Natural killer cell (primary cell): ENCODE measurements at places on chromosomes 7 and 10. TPM values are rescaled to one million over a fixed set of nuclear protein-coding genes. Genes with fewer than 3 reads are reported as not detected.

- H3K4me1 ChIP-seq: no peaks in the 10 kb centered on the region
- H3K27ac ChIP-seq: no peak overlapping the region
- H3K4me3 ChIP-seq: no peak overlapping the region
- no peaks in the 10 kb centered on the region for H3K36me3 ChIP-seq
- DNase-seq: no peak
Measured at GRCh38 chr7:50718876-50719275, 63.8 kb downstream of the GRB10 start.

The NEUROG3 gene
- not detected for total RNA-seq

- no peaks in the 10 kb centered on the region for H3K4me1 ChIP-seq
- no peak overlapping the region for H3K4me3 ChIP-seq
- no peak for DNase-seq
- no peak overlapping the region for H3K27ac ChIP-seq
- H3K36me3 ChIP-seq: no peaks in the 10 kb centered on the region
- H3K27me3 ChIP-seq: no peaks in the 10 kb centered on the region
Measured at GRCh38 chr7:19060761-19061259, 56.6 kb downstream of the TWIST1 start.

GRCh38 chr7:43849047-43849446, 20.3 kb downstream of the MRPS24 start:
- H3K4me1 ChIP-seq: peaks cover 15% of the 10 kb centered on the region
- H3K27me3 ChIP-seq: no peaks in the 10 kb centered on the region
- no peak overlapping the region for H3K27ac ChIP-seq
- no peaks in the 10 kb centered on the region for H3K36me3 ChIP-seq
- no peak for DNase-seq
- H3K4me3 ChIP-seq: no peak overlapping the region

DNA sequence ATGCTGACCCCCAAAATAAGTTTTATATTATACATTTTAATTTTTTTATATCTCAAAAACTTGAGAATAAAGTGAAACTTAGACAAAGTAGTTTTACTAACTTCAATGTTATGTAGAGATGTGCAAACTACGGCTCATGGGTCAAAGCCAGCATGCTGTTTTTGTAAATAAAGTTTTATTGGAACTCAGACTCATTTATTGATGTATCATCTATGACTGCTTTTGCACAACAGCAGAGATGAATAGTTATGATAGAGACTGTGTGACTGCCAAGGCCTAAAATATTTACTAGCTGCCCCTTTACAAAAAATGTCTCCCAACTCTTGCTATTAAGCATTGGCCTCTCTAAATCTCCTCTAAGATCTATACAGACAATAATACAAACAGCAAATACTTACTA, 12.4 kb downstream of the MTPN start:
- H3K27ac ChIP-seq: no peak overlapping the region
- DNase-seq: no peak
- peaks cover 11% of the 10 kb centered on the region for H3K36me3 ChIP-seq
- peaks cover 4% of the 10 kb centered on the region for H3K4me1 ChIP-seq
- H3K27me3 ChIP-seq: no peaks in the 10 kb centered on the region

DNA sequence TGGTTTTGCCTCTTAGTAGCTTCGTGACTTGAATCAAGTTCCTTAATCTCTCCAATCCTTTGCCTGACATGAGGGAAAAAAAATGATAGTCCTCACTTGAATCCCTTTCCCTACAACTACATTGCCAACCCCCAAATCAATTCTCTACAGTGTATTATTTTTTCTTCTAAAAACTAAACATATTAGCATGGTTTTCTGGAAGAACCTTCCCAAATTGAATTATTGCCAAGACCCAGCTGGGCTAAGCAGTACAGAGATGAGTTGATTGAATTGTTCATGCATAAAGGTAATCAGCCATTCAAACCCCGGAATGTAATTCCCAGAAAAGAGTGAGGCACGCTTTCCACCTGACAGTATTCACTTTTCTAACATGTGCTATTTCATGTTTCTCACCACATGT, 155.6 kb upstream of the AGR3 start:
- no peaks in the 10 kb centered on the region for H3K4me1 ChIP-seq
- no peak overlapping the region for H3K4me3 ChIP-seq
- H3K27ac ChIP-seq: no peak overlapping the region
- H3K36me3 ChIP-seq: no peaks in the 10 kb centered on the region
- no peaks in the 10 kb centered on the region for H3K27me3 ChIP-seq

DNA sequence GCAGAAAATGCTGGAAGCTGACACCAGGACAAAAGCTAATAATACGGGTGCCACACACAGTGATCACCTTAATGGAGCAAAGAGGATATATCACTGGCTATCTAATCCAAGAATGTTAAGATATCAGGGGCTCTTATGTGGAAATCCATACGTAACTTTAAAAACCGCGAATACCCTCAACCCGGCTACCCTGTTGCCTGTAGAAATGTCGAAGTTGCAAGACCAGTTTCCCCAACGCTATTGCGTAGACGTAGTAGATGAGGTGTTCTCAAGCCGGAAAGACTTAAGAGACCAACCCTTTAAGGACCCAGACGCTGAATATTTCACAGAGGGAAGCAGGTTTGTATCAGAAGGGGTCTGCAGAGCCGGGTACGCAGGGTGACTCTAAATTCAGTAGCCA, 7.9 kb upstream of the CYREN start:
- no peak overlapping the region for H3K4me3 ChIP-seq
- no peaks in the 10 kb centered on the region for H3K4me1 ChIP-seq
- H3K27me3 ChIP-seq: no peaks in the 10 kb centered on the region
- no peaks in the 10 kb centered on the region for H3K36me3 ChIP-seq

DNA sequence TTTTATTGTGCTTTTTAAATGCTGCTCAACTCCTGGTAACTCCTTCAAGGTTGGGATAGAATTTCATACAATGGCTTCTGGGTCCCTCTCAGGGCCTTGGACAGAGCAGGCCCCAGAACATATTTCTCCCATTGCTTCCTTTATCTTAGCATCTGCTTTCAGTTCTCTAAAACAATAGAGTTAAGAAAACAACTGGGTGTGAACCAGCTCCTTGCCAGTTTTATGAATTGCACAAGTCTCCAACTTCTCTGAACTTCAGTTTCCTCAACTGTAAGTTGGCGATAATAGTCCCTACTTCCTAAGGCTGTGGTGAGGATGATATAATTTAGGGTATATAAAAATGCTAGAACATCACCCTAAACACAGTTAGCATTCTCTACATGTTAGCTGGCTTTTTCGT, 77.0 kb upstream of the INHBA start:
- H3K27me3 ChIP-seq: no peaks in the 10 kb centered on the region
- peaks cover 3% of the 10 kb centered on the region for H3K4me1 ChIP-seq
- H3K36me3 ChIP-seq: no peaks in the 10 kb centered on the region
- no peak for DNase-seq
- peak overlapping the region; percentile 17 for H3K27ac ChIP-seq

GRCh38 chr7:150668472-150668911, 17.0 kb upstream of the GIMAP2 start:
- no peak overlapping the region for H3K4me3 ChIP-seq
- H3K27ac ChIP-seq: peak overlapping the region; percentile 96
- H3K36me3 ChIP-seq: no peaks in the 10 kb centered on the region

The NOM1 gene
- 34.7 TPM for total RNA-seq

The MYPN gene
- total RNA-seq: not detected

The SFTPA1 gene
- total RNA-seq: not detected

DNA sequence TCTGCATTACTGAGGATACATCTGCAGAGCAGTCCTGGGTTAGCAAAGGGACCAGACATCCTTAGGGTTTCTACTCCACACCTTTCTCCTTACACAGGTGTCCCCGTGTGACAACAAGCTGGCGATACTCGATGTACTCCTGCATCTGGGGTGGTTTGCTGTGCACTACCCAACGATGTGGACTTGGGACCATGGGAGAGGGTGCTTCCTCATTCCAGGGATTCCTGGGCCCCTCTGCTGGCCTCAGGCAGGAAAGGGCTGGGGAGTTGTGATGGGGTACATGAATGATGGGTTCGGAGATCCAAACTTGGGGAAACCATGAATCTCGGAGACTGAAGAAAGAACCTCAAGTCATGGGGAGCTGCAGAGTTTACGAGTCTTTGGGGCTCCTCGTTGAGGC, 179.6 kb upstream of the GALNT17 start:
- no peaks in the 10 kb centered on the region for H3K36me3 ChIP-seq
- H3K27ac ChIP-seq: no peak overlapping the region
- no peak overlapping the region for H3K4me3 ChIP-seq
- H3K27me3 ChIP-seq: no peaks in the 10 kb centered on the region
- H3K4me1 ChIP-seq: no peaks in the 10 kb centered on the region

DNA sequence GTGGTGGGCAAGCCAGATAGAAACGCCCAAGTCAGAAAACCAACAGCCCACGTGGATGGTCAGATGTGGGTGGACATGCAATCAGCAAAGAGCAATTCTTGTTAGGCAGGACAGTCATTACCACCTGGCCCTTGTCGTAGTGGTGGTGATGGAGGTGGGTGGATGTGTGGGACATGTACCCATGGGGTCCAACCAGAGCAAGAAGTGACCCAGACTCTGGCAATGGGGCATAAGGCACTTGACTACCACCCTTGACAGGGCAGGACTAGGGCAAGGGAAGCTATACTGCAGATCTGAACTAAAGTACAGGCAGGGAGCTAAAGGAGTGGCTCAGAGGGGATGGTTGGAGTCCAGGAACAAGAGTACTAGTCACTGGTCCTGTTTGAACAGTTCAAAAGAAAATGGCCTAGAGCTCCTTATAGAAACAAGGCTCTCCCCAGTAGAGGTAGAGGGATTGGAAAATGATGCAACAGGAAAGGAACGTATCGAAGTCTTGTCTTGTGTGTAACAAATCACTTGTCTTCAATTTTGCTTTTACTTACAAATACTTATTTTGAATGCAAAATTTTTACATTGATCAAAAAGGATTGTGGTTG, 17.6 kb downstream of the LMOD2 start:
- H3K4me1 ChIP-seq: no peaks in the 10 kb centered on the region
- H3K27me3 ChIP-seq: no peaks in the 10 kb centered on the region
- no peak for DNase-seq
- H3K36me3 ChIP-seq: no peaks in the 10 kb centered on the region
- no peak overlapping the region for H3K4me3 ChIP-seq

DNA sequence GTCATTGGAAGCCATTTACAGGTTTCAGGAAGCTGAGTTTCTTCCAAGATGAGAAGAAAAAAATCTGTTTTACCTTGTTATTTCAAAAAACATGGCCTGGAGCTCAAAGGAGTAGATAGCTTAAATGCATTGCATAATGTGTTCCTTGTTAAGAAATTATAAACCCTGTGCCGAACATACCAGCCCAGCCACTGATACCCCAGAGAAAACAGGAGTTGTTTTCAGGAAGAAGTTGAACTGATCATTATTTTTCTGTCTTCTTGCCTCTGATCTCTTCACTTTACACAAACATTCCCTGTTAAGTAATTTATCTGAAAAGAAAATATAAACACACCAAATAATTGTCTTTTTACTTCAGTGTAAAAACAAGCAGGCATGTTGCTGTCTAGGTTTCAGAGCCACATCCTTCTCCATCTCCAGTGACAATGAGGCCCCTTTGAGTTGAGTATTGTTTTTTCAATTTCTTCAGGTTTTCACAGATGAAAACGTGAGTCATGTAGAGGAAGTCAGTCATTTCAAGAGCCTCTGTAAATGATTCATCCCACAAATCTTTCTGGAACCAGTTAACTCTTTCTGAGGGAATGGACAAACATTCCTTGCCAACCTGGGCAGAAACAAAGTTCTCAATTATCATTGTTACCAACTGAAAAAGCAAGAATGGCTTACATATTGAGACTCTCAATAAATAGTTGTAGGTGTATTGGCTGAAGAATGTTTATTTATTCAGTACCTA, 244.2 kb downstream of the IPMK start:
- H3K27me3 ChIP-seq: no peaks in the 10 kb centered on the region
- no peaks in the 10 kb centered on the region for H3K4me1 ChIP-seq
- no peak overlapping the region for H3K27ac ChIP-seq
- H3K4me3 ChIP-seq: no peak overlapping the region
- no peak for DNase-seq

GRCh38 chr10:104328896-104329710, 9.2 kb downstream of the ITPRIP start:
- peak overlapping the region; percentile 94 for H3K27ac ChIP-seq
- no peaks in the 10 kb centered on the region for H3K27me3 ChIP-seq
- H3K4me3 ChIP-seq: peak overlapping the region; percentile 17
- peaks cover 96% of the 10 kb centered on the region for H3K4me1 ChIP-seq

The EIF3A gene
- total RNA-seq: 115 TPM

DNA sequence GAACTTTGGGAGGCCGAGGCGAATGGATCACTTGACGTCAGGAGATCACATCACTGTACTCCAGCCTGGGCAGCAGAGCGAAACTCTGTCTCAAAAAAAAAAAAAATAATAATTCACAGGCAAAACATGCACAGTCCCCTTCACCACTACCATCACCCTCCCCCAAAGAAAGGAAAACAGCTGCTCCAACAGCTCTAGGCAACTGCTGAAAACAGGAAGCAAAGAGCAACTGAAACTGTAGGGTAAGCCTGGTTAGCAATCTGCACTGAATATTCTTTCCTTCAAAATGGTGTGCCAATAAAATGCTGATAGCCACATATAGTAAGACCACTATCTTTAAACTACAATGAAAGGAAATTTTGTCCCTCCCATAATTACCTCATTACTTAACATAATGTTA, 11.8 kb downstream of the NT5C2 start:
- peaks cover 18% of the 10 kb centered on the region for H3K4me1 ChIP-seq
- DNase-seq: peak; percentile 16
- H3K4me3 ChIP-seq: no peak overlapping the region
- peaks cover 21% of the 10 kb centered on the region for H3K36me3 ChIP-seq

GRCh38 chr10:30169342-30169741, 110.0 kb upstream of the JCAD start:
- no peak for DNase-seq
- H3K4me1 ChIP-seq: no peaks in the 10 kb centered on the region
- H3K4me3 ChIP-seq: no peak overlapping the region

- no peak overlapping the region for H3K4me3 ChIP-seq
- H3K36me3 ChIP-seq: no peaks in the 10 kb centered on the region
- H3K4me1 ChIP-seq: no peaks in the 10 kb centered on the region
Measured at GRCh38 chr7:17685141-17685540, 255.2 kb downstream of the SNX13 start.
